ENCODE measurements at places on chromosomes 16 and 17. TPM values are rescaled to one million over a fixed set of nuclear protein-coding genes. Genes with fewer than 3 reads are reported as not detected.

Gene CACNA1H
- 7.1 TPM for polyA plus RNA-seq

Gene TP53TG3B
- polyA plus RNA-seq: not detected

Gene DPEP2
- polyA plus RNA-seq: 1.0 TPM

Gene CDRT15L2
- polyA plus RNA-seq: not detected

Gene DNAH17
- polyA plus RNA-seq: 0.07 TPM

Gene CCDC43
- polyA plus RNA-seq: 19.8 TPM

Gene KIF2B
- polyA plus RNA-seq: not detected

Gene TNRC6C
- polyA plus RNA-seq: 2.2 TPM

Gene CSH2
- polyA plus RNA-seq: not detected

Gene KRT33B
- polyA plus RNA-seq: not detected

Gene TVP23A
- polyA plus RNA-seq: 0.15 TPM

Gene ZNF267
- polyA plus RNA-seq: 1.5 TPM

Gene KIAA0513
- 2.4 TPM for polyA plus RNA-seq

Gene C17orf78
- not detected for polyA plus RNA-seq

Gene CLDN6
- not detected for polyA plus RNA-seq

Gene KRTAP4-6
- polyA plus RNA-seq: not detected

Gene METRNL
- polyA plus RNA-seq: 134 TPM

Gene USP22
- 47.4 TPM for polyA plus RNA-seq

Gene TBC1D3K
- not detected for polyA plus RNA-seq

Gene C17orf67
- 0.25 TPM for polyA plus RNA-seq

Gene KCNJ12
- 4.0 TPM for polyA plus RNA-seq

Gene PPL
- polyA plus RNA-seq: 6.4 TPM

Gene SLC9A5
- polyA plus RNA-seq: 0.26 TPM

Gene COPZ2
- polyA plus RNA-seq: 17.5 TPM

Gene OR1F1
- not detected for polyA plus RNA-seq

Gene AATK
- 1.5 TPM for polyA plus RNA-seq

All from heart right ventricle (tissue), 16 donors.